Endodermal cell (in vitro differentiated cells): ENCODE measurements at places on chromosomes 12 and 14. TPM values are rescaled to one million over a fixed set of nuclear protein-coding genes. Genes with fewer than 3 reads are reported as not detected.

DNA sequence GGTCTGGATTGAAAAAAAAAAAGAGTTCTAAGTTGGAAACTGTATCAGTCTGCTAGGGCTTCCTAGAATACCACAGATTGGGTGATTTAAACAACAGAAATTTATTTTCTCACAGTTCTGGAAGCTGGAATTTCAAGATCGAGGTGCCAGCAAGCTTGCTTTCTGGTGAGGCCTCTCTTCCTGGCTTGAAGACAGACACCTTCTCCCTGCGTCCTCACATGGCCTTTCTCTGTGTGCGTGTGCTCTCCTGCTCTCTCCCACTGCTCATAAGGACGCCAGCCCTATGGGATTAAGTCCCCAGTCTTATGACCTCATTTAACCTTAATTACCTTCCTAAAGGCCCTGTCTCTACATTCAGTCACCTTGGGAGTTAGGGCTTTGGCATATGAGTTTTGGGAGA, 215.5 kb downstream of the PIK3C2G start:
- peak; percentile 55 for DNase-seq
- H3K4me3 ChIP-seq, result no peak overlapping the region
- no peaks in the 10 kb centered on the region for H3K36me3 ChIP-seq
- no peaks in the 10 kb centered on the region for H3K4me1 ChIP-seq

GRCh38 chr12:106774808-106775524, 484 bp downstream of the RIC8B start:
- no peaks in the 10 kb centered on the region for H3K36me3 ChIP-seq
- no peaks in the 10 kb centered on the region for H3K27me3 ChIP-seq
- no peaks in the 10 kb centered on the region for H3K4me1 ChIP-seq
- DNase-seq, result no peak
- peak overlapping the region; percentile 97 for H3K4me3 ChIP-seq

GRCh38 chr14:21498540-21499526, 12.3 kb downstream of the METTL3 start:
- no peak overlapping the region for H3K4me3 ChIP-seq
- no peaks in the 10 kb centered on the region for H3K27me3 ChIP-seq
- H3K4me1 ChIP-seq, result peaks cover 9% of the 10 kb centered on the region
- no peak overlapping the region for H3K27ac ChIP-seq

AGAP2 gene
- 0.27 and 0.44 TPM in 2 replicates for total RNA-seq

SIX6 gene
- total RNA-seq, result not detected in 2 replicates
